ENCODE measurements at places on chromosomes 3 and 15. TPM values are rescaled to one million over a fixed set of nuclear protein-coding genes. Genes with fewer than 3 reads are reported as not detected.

DNA sequence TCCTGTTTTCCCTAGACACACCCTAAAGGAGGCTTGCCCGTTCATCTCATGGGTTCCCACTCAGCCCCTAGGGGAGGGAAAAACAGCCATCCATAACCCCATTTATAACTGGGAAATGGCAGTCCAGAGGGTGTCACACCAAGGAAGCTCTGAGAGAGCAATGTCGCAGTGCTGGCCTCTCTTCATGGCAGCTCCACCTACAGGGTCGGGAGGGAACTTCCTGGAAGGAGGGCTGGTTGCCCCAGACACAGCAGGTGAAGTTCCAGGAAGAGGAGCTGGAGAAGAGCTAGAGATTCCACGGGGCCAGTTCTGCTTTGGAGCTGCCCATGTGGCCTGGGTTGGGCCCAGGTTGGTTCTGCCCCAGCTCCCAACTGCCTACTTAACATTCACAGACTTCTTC lies 22.3 kb upstream of the LINGO1 start:
- no peak overlapping the region for H3K27ac ChIP-seq
- H3K4me3 ChIP-seq, result no peak overlapping the region
- no peak for DNase-seq

DNA sequence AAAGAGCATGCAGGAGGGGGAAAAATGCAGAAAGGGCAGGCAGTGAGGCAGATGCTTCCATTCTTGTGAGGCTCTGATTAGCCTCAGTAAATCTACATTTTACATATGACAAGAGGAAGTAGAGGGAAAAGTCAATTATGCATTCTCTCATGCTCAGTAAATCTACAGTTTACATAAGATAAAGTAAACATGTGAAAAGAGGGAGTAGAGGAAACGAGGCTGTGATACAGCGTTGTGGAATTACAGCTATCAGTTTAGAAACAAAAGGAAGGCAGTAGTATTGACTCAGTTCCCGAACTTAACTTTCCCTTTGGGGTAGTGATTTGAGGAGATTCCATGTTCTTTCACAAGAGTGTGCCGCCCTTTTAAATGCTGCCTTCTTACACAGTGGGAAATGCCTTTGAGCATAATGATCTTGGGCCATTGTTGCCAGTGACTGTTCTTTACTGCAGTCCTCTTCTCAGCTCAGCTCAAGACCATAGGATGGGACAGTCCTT lies 39.3 kb downstream of the OSTN start:
- no peak overlapping the region for H3K4me3 ChIP-seq
- H3K27me3 ChIP-seq, result peaks cover 5% of the 10 kb centered on the region
- H3K36me3 ChIP-seq, result no peaks in the 10 kb centered on the region
- DNase-seq, result no peak

- no peak for DNase-seq
- H3K27me3 ChIP-seq, result no peaks in the 10 kb centered on the region
- H3K4me1 ChIP-seq, result peaks cover 32% of the 10 kb centered on the region
- no peak overlapping the region for H3K27ac ChIP-seq
- H3K4me3 ChIP-seq, result no peak overlapping the region
Observed at GRCh38 chr3:56835650-56836227, 34.0 kb upstream of the ARHGEF3 start.

GPR149 gene
- total RNA-seq, result not detected

KCNH8 gene
- total RNA-seq, result 0.05 TPM

GRCh38 chr3:29759411-29760225 lies 478.7 kb downstream of the RBMS3 start:
- H3K36me3 ChIP-seq, result no peaks in the 10 kb centered on the region
- no peak overlapping the region for H3K27ac ChIP-seq
- peaks cover 2% of the 10 kb centered on the region for H3K27me3 ChIP-seq
- no peaks in the 10 kb centered on the region for H3K4me1 ChIP-seq
- no peak for DNase-seq
- H3K4me3 ChIP-seq, result no peak overlapping the region

Measured in activated CD4-positive, alpha-beta T cell treated with anti-CD3 and anti-CD28 coated beads for 36 hours (primary cell).